ENCODE measurements at places on chromosomes 5 and 9. TPM values are rescaled to one million over a fixed set of nuclear protein-coding genes. Genes with fewer than 3 reads are reported as not detected.
A peak's percentile ranks its signal among the peaks of the same experiment; 100 is the strongest.

DNA sequence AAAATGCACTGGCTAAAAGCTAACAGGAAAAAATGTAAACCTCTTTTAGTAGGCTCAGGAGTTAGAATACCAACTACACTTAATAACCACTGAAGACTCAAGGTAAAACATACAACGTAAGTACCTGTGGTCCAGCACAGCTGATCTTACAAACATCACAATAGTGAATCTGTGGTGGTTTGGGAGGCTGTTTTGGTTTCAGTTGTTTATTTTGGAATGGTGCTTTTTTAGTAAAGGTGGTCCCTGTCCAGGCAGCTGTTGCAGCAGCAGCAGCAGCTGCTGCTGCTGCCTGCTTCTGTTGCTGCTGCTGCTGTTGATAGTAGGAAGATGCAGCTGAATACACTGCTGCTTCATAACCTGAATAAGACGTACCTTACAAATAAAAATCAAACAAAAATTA lies 37.9 kb downstream of the ZFR start:
- H3K27me3 ChIP-seq: no peaks in the 10 kb centered on the region
- DNase-seq: no peak
- no peak overlapping the region for H3K4me3 ChIP-seq
- H3K4me1 ChIP-seq: peaks cover 3% of the 10 kb centered on the region
- H3K36me3 ChIP-seq: peaks cover 22% of the 10 kb centered on the region

The ABCA1 gene
- total RNA-seq: 0.72 TPM

DNA sequence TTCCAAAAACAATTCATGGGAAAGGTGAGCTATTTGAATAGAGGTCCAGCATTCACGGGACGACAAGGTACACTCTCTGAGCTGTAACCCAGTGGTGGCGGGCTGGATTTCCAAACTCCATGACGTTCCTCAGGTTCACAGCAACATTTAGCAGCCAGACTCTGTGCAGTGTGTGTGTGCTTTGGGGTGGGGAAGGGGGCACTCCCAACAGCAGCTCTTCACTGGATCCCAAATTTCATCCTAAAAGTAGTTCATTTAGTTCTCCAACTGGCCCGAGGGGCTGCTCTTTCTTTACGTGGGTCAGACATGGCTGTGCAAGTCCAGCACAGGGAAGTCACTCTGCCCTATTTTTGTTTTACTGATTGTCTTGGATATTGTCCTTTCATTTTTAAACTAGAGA lies 98.0 kb upstream of the IRX2 start:
- H3K27ac ChIP-seq: no peak overlapping the region
- no peak overlapping the region for H3K4me3 ChIP-seq
- no peaks in the 10 kb centered on the region for H3K4me1 ChIP-seq

The HSD17B4 gene
- total RNA-seq: 74.2 TPM

DNA sequence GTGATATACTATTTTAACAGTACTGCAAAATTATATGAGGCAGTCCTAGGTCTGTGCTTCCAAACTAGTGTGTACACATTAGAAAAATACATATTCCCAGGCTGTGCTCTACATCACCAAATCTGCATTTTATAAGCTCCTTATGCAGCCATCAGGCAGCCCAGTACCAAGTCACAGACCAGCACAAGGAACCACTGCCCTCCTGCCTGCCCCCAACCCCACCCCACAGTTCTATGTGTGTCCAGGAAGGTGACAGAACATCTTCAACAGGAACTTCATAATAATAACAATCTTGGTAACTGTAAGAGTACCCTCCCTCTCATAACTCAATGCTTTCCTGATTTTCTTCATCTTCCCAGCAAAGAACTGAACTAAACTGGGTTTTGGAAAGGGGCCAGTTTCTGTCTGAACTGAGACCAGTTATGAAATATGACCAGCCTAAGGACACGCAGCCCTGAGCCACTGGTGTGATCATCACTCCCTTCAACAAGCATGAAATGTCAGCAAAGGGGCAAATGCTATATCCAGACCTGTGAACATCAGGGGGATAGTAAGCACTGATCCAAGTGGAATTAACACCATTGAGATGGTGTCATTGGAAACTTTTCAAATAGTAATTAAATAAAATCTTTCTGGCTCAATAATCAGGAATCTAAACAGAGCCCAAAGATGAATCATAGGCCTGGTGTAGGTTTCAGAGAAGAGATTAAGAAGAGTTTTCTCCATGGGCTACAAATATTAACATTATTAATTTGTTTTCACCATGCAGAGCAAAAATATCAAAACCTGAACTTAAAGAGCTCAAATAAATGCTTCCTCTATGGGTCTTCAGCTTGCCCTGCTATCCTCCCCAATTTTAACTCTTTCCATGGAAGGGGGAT lies 82.1 kb downstream of the DPYSL3 start:
- no peak overlapping the region for H3K27ac ChIP-seq
- peaks cover 3% of the 10 kb centered on the region for H3K27me3 ChIP-seq
- DNase-seq: no peak
- H3K4me1 ChIP-seq: no peaks in the 10 kb centered on the region

GRCh38 chr9:82020331-82020730 lies 31.8 kb downstream of the SPATA31D1 start:
- no peak overlapping the region for H3K4me3 ChIP-seq
- H3K27ac ChIP-seq: no peak overlapping the region
- no peak for DNase-seq
- no peaks in the 10 kb centered on the region for H3K36me3 ChIP-seq
- H3K4me1 ChIP-seq: no peaks in the 10 kb centered on the region

DNA sequence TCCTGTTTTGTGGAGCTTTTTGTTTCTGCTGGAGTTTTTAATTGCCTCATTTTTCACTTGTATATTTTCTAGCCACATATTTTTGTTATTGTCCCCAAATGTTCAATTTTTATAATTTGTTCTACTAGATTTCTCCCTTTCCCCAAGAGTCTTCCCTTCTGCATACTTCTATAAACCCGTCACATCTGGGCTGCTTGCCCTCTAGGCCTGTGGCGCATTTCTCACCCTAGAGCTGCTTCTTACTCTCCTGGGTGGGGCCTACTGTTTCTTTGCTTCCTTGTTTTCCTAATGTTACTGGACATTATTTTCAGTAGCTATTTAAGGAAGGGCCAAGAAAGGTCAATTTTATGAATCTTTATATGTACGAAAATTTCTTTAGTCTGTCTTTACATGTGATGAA lies 51.5 kb downstream of the NXNL2 start:
- DNase-seq: no peak
- peaks cover 13% of the 10 kb centered on the region for H3K4me1 ChIP-seq
- no peak overlapping the region for H3K27ac ChIP-seq
- no peaks in the 10 kb centered on the region for H3K36me3 ChIP-seq

The REEP5 gene
- 40.0 TPM for total RNA-seq

DNA sequence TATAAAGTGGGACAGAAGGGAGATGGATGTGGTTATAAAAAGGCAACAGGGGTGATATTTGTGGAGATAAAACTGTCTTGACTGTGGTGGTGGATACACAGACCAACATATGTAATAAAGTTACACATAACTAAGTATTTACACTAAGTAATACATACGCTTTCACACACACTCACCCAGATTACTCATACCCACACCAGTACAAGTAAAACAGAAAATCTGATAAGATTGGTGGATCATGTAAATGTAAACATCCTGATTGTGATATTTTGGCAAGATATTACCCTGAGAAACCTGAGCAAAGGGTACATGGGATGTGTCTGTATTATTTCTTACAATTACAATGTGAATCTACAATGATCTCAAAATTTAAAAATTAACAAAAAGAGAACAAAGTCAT lies 53.3 kb upstream of the SLIT3 start:
- no peaks in the 10 kb centered on the region for H3K36me3 ChIP-seq
- no peaks in the 10 kb centered on the region for H3K4me1 ChIP-seq
- no peak for DNase-seq
- H3K27ac ChIP-seq: no peak overlapping the region
- H3K27me3 ChIP-seq: peaks cover 7% of the 10 kb centered on the region
- H3K4me3 ChIP-seq: no peak overlapping the region

GRCh38 chr9:16241231-16241630 lies 629.2 kb downstream of the BNC2 start:
- DNase-seq: no peak
- peaks cover 1% of the 10 kb centered on the region for H3K36me3 ChIP-seq
- no peaks in the 10 kb centered on the region for H3K4me1 ChIP-seq
- no peak overlapping the region for H3K4me3 ChIP-seq
- H3K27ac ChIP-seq: no peak overlapping the region

DNA sequence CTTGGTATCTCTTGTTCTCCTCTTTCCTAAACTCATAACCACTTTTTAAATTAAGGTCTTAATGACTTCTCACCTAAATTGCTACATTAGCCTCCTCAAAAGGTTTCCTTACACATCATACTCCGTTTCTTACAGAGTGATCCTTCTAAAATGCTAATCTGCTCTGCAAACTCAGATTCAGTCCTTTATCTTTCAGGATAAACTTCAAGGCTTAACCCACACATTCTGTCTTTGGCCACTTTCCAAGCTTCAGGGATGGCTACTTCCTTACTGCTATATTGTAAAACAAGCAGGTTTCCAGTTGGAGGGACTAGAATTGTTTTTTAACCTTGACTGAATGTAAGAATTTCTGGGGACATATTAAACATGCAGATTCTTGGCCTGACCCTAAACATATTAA lies 105.5 kb upstream of the CHD1 start:
- no peak overlapping the region for H3K4me3 ChIP-seq
- H3K36me3 ChIP-seq: peaks cover 15% of the 10 kb centered on the region
- H3K4me1 ChIP-seq: peaks cover 49% of the 10 kb centered on the region

The CKMT2 gene
- total RNA-seq: not detected

DNA sequence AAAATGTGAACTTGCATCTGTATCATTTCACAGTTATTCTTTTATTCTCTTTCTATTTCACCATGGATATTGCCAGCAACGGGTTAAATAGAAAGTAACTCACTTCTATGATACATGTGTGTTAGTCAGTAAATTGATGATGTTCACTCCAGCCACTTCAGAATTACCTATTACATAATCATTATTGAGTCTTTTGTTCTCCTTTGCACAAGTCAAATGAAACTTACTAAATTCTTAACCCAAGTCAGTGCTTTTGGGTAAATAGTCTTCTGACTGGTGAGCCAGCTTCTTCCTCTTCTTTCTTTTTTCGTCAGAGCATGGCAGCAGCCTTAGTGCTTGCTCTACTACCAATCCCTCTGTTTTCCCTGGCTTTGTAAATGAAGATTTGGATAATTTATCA lies 344.3 kb downstream of the RAB3C start:
- H3K27ac ChIP-seq: no peak overlapping the region
- peaks cover 15% of the 10 kb centered on the region for H3K4me1 ChIP-seq
- peaks cover 24% of the 10 kb centered on the region for H3K27me3 ChIP-seq
- no peaks in the 10 kb centered on the region for H3K36me3 ChIP-seq

- no peaks in the 10 kb centered on the region for H3K27me3 ChIP-seq
- no peak overlapping the region for H3K4me3 ChIP-seq
- H3K4me1 ChIP-seq: peaks cover 9% of the 10 kb centered on the region
- peak overlapping the region; percentile 79 for H3K27ac ChIP-seq
These were observed 31.3 kb downstream of the ISOC1 start for GRCh38 chr5:129125819-129126218.

The PDCD1LG2 gene
- total RNA-seq: not detected

DNA sequence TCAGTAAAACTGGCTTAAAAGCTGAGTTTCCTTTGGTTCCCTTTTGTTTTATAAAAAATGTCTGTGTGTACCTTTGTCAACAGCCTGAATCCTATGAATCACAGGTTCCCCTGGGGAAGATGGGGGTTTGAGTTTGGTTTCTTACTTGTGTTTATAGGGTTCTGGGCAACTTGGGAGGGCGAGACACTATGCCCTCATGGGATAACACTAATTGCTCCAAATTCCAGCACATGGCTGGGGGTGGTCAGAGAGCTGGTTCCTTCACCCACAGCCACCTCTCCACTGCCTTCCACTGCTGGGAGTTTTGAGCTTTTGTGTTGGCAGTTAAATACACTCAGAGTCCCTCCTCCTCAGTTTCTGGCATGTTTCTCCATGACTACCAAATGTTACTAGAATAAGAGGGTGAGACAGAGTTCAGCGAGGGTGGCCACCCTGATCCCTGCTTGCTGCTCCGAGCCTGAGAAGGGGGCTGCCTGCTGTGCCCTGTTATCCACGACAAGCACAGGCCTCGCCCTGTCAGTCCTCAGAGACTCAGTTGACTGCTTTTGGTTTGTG lies 83.0 kb upstream of the EPB41L4B start:
- H3K27ac ChIP-seq: no peak overlapping the region
- H3K4me3 ChIP-seq: no peak overlapping the region
- DNase-seq: no peak

The ANKRD31 gene
- total RNA-seq: 0.76 TPM

GRCh38 chr9:2655411-2655901 lies 33.9 kb downstream of the VLDLR start:
- DNase-seq: peak; percentile 29
- H3K27me3 ChIP-seq: no peaks in the 10 kb centered on the region
- peak overlapping the region; percentile 90 for H3K27ac ChIP-seq
- H3K36me3 ChIP-seq: peaks cover 39% of the 10 kb centered on the region
- H3K4me1 ChIP-seq: peaks cover 25% of the 10 kb centered on the region

DNA sequence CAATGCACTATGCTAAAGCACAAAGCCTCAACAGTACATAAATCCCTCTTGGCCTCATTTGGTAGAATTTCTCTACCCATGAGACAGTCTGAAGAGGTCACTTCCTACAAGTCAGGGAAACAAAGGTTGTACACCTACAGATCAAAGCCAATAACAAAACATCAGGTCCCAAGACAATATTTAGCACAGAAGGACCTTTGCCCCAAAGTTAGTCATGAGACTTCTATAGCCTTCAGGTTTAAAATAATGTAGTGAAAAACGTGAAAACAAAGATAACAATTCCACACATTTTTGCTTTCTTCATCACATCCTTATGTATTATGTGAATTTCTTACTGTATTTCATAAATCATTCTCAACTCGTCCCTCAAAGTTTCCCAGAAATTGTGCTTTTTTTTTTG lies 15.8 kb downstream of the AFF4 start:
- H3K27ac ChIP-seq: no peak overlapping the region
- H3K27me3 ChIP-seq: no peaks in the 10 kb centered on the region
- H3K4me1 ChIP-seq: peaks cover 45% of the 10 kb centered on the region
- DNase-seq: no peak
- H3K4me3 ChIP-seq: no peak overlapping the region
- H3K36me3 ChIP-seq: peaks cover 30% of the 10 kb centered on the region

The WDR36 gene
- 79.7 TPM for total RNA-seq

The LECT2 gene
- not detected for total RNA-seq

GRCh38 chr5:124732428-124733328 lies 13.8 kb downstream of the ZNF608 start:
- no peak overlapping the region for H3K27ac ChIP-seq
- H3K27me3 ChIP-seq: peaks cover 53% of the 10 kb centered on the region
- no peaks in the 10 kb centered on the region for H3K4me1 ChIP-seq
- no peaks in the 10 kb centered on the region for H3K36me3 ChIP-seq
- no peak for DNase-seq

GRCh38 chr9:90958328-90958727 lies 156.7 kb downstream of the SYK start:
- H3K27me3 ChIP-seq: peaks cover 8% of the 10 kb centered on the region
- no peak for DNase-seq
- H3K36me3 ChIP-seq: no peaks in the 10 kb centered on the region
- no peaks in the 10 kb centered on the region for H3K4me1 ChIP-seq

- DNase-seq: no peak
- no peak overlapping the region for H3K27ac ChIP-seq
- H3K4me3 ChIP-seq: no peak overlapping the region
- H3K36me3 ChIP-seq: no peaks in the 10 kb centered on the region
- peaks cover 8% of the 10 kb centered on the region for H3K27me3 ChIP-seq
These were observed 190.0 kb downstream of the MED10 start for GRCh38 chr5:6188344-6188743.

The ZNF782 gene
- total RNA-seq: 2.5 TPM
